ENCODE measurements at places on chromosomes 7 and 10.

DNA sequence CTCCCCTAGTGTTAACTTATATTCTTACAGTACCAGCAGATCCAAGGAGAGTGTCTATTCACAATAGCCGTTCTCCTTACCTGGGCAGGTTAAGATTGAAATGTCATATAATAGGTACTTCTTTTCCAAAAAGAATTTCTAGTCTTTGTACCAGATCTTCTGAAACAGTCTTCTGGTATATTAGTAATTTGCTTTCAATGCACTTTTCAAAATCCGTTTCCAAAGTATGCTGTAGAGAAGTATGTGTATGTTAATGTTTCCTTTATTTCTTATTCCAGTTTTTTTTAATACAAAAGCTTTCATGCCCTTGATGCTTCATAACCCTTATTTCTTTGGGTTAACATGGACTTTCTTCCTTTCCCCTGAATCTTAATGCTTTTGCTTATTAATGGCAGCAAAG, 188.2 kb downstream of the MLLT10 start:
- DNase-seq = no peak

- DNase-seq = no peak
Measured at GRCh38 chr7:7861211-7861633, 107.4 kb upstream of the GLCCI1 start.

DNA sequence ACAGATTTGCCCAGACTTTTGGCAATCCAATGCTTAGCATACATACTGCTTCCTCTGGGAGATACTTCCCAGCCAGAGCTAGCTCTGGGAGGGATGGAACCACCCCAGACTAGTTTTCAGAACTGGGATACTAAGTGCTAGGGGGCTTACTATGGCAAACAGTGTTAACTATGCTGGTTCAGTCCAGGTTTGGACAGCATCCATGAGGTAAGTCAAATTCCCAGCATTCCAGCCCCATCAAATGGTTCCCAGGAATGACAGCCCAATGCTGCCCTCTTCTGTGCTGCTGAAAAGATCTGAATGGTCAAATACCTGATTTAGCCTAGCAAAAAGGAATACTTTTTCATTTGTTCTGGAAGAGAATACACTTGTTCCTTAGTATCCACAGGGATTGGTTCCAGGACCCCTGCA, 141.7 kb upstream of the CCDC6 start:
- no peak for DNase-seq

- DNase-seq = no peak
Measured at GRCh38 chr10:132319853-132320653, 11.9 kb upstream of the LRRC27 start.

DNA sequence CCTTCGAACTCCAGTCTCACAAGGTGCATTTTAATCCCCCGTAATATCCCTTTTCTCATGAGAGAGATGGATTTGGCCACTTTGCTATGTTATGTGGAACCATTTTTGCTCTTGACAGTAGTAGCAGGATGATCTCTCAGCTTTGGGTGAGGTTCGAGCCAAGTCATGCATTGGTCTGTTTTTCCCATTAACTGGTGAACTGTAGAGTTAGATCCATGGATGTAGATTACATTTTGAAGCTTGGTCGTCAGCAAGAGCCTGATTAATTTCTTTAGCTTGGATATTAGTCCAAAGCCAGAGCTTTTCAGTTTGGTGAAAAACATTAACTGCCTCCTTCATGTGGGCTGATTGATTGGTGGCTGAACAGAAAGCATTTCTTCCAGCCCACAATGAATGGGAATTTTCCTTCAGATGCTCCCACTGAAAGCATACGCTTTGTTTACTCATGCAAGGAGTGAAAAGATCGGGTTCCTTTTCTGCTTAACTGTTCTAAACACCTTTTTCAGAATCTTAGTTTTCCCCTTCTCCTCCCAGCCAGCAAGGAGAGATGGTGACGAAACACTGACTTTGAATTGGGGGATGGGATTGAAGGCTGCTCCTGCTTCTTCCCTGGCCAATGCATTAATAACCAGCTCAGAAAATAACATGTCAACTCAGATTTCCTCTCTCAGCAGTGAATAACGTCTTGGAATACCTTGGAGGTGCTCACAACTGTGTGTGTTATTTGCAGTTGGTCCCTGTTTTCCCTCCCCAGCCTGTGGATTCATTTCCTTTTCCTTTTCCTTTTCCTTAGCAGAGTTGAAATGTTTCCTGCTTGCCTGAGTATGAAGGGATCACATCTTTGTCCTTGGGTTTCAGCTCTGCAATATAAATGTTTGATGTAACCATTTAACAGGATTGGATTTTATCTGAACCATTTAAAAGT, 351.8 kb upstream of the FZD8 start:
- no peak for DNase-seq

DNA sequence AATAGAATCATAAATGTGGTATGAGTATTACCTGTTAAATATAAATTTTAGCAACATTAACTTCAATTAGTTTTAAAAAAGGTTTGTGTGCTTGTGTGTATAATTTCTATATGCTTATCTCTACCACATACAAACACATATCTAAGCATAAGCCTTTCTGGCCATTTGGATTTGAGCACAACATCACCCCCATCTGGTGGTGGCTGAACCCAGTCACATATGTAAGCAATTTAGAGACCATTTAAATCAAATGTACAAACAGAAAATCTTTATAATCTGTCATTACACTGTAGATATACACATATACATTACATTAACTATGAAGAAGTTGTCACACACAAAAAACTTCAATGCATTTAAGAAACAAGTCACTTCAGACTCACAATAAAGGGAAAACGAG, 31.7 kb downstream of the GPR22 start:
- DNase-seq = no peak

DNA sequence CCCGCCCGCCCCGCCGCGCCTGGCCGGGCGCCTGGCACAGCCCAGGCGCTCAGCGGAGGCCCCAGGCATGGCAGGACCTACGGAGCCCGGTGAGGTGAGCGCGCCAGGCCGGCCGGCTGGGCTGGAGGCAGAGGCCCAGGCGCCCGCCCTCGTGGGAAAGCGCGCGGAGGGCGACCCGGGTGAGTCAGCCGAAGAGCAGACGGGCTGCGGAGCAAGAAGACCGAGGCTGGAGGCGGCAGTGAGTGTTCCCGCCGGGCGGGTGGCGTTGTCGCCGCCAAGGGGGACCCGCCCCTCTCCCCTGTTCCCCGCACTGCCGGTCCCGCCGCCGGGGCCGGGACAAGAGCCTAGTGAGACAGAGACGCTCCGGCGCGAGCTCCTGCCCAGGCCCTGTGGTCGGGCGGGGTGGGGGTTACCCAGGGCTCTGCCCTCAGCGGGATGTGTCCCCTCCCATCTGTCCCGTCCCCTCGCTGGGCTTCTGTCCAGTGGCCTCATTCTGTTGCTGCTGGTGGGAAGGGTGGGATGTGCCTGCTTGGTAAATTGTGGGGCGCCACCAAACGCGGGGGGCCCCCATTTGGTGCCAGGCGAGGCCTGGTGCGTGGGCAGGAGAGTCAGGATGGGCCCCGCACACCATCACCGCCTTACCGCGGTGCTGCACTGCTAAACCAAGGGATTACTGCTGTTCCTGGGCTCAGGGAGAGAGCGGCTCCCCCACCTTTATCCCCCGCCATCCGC, 17.0 kb upstream of the NODAL start:
- DNase-seq = no peak

GRCh38 chr10:86043236-86043635, 323.4 kb downstream of the GRID1 start:
- DNase-seq = no peak

GRCh38 chr7:132258231-132258630, 318.0 kb downstream of the PLXNA4 start:
- DNase-seq = no peak

GRCh38 chr7:137169282-137169698, 174.2 kb downstream of the PTN start:
- no peak for DNase-seq

DNA sequence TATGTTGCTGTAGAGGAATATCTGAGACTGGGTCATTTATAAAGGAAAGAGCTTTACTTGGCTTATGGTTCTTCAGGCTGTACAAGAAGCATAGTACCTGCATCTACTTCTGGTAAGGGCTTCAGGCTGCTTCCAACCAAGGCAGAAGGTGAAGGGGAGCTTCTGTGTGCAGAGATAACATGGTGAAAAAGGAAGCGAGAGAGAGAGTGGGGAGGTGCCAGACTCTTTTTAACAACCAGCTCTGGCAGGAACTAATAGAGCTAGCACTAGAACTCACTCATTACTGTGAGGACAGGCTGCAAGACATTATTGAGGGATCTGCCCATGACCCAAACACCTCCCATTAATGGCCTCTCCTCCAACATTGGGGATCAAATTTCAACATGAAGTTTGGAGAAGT, 94.5 kb downstream of the KIF20B start:
- DNase-seq = no peak

- DNase-seq = no peak
Measured at GRCh38 chr7:36296284-36296683, 93.4 kb upstream of the ANLN start.

- no peak for DNase-seq
Measured at GRCh38 chr7:111980725-111981124, 225.5 kb downstream of the DOCK4 start.

DNA sequence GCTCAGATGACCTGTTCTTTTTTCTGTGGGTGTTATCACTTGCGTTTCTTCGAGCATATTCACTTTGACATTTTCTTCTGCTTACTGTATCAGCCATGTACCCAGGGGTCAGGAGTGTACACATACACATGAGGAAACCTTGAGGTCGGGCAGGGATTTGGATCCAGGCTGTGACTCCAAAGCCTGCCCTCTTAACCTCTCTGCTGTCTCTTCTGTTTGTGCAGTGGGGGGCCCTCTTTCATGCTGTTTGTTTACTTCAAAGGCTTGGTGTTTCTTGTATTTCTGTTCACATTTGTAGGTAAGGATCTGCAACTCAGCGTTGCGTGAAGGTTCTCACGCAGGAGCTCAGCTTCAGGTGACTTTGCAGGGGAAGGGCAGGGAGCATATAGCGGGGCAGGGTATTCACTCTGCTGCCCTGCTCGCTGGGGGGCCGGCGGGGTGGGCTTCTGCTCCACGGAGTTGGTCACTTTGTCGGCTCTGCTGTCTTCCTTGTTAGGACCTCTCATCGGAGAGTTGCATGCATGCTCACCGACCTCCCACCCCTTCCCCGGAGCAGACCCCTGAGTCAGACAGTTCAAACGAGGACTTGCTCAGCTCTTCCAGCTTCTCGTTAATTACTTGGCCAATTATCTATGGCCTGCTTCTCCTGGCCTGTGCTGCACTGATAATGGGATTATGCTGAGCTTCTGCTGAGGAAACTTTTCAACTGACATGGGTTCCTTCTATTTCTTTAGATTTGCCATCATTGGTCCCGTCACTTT, 77.5 kb downstream of the SDK1 start:
- no peak for DNase-seq

- peak; percentile 25 for DNase-seq
Measured at GRCh38 chr10:49592726-49593563, 17.2 kb upstream of the SLC18A3 start.

GRCh38 chr7:8057566-8057965, 89.0 kb downstream of the GLCCI1 start:
- no peak for DNase-seq

DNA sequence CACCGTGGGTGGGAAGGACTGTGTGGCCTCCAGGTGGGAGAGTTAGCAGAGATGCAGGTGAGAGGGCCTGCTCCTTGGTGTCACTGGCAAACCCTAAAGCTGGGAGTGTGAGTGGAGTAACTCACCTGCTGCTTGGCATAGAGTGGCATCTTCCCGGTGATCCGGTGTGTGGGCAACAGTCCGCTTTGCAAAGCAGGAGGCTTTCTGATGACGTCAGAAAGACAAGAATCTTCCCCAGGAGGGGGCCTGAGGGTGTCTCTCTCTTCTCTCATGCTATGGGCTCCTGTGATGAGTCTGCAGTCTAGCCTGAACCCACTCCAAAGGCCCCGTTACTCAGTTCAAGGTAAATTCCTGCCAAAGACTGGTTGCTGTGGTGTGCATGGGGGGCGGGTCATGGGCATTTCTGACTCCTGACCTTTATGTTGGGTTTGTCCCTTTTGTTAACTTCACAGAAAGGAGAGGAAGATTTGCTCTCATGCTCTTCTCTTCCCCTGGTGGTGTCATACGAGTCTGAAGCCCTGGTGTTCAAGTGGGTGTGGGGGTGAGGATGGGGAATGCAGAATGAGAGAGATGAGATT, 187.9 kb downstream of the GATA3 start:
- DNase-seq = no peak

DNA sequence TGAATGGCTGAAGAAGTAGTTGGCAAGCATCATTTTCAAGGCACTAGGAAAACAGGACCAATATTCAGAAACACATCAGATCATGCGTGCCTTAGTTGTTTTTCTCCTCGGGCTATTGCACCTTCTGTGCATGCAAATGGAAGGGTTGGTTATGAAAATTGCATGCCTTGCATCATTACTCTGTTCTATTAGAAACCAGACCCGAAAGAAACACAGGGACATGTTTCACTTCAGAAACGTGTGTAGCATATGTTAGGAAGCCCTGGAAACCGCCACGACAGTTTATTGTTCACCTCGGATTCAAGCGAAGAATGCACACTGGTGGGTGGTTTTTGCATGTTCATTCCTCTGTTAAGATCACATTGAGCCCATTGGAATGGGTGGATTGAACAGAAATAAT, 214.7 kb downstream of the FRMD4A start:
- no peak for DNase-seq

GRCh38 chr10:24974976-24975375, 22.6 kb upstream of the PRTFDC1 start:
- no peak for DNase-seq

GRCh38 chr10:93299195-93299594, 182.9 kb downstream of the MYOF start:
- DNase-seq = no peak

- no peak for DNase-seq
Measured at GRCh38 chr10:116848032-116848943, 1.0 kb upstream of the ENO4 start.

DNA sequence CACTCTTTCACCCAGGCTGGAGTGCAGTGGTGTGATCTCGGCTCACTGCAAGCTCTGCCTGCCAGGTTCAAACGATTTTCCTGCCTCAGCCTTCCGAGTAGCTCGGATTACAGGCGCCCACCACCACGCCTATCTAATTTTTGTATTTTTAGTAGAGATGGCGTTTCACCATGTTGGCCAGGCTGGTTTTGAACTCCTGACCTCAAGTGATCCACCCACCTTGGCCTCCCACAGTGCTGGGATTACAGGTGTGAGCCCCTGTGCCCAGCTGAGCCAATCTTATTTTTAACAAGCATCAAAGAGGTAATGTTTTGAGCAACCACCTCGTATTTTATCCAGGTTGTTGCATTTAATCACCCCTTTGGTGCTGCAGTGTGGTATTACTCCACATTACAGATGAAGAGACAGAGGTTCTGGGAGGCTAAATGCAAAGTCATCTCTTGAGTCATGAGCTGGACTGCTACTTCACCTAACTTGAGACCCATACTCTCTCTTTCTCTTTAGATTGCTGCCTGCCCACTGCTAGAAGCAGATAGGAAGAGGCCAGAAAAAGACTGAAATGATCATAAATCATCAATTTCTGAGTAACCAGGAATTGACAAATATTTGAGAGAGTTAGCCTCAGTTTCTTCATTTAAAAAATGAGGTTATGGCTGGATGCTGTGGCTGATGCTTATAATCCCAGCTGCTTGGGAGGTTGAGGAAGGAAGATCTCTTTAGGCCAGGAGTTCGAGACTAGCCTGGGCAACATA, 116.2 kb downstream of the CAMK1D start:
- no peak for DNase-seq

GRCh38 chr7:114784177-114784576, 137.7 kb upstream of the MDFIC start:
- no peak for DNase-seq

GRCh38 chr10:125578658-125579315, 104.2 kb downstream of the TEX36 start:
- DNase-seq = no peak
